ENCODE measurements at places on chromosomes 7 and 10.

DNA sequence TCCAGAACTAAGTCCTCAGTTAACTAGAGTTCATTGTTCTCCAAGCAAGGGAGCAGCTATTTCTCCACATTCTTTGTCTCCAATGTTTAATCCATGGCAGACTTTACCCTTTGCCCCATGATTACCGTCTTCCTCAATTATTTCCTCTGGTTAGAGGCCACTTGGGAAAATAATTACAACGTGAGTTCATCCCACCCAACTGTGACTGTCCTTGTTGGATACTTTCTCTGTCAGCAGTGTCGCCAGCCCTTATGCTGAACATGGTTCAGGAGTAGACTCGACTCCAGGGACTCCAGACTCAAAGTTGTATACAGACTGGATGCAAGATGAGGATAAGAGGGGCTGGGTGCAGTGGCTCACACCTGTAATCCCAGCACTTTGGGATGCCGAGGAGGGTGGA, 17.1 kb upstream of the SEPHS1 start:
- DNase-seq = no peak

GRCh38 chr7:50556247-50556991, 8.8 kb downstream of the DDC start:
- DNase-seq = no peak

DNA sequence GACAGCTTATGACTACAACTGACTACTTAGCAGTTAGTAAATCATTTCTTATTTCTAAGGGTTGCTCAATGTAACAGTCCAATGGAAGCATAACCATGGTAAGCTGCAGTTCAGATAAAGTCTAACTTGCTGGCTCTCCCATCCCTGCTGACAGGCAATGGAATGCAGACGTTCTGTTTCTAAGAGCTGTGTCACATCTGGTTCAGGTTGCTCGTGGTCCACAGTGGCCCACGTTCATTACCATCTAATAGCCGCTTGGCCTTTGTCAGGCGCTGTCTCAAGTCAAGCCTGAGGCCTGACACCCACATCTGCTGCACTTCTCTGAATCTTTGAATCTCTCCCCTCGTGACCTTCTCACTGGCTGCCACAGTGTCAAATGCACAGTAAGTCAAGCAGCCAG, 240.8 kb downstream of the FGFR2 start:
- DNase-seq = no peak

DNA sequence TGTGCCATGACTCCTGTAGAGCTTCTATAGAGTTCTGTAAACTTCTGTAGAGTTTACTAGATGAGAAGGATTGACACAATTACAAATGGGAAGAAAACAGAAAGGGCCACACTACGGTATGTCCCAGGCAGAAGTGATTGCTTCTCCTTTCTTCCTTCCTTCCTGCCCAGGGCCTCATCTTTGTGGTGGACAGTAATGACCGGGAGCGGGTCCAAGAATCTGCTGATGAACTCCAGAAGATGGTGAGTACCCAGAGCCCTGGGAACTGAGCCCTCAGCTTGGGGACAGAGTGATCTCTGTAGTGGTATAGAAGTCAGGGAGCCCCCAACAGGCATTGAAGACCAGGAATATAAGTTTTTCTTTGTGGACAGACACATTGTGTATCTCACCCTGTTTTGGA, 1.7 kb downstream of the ARF5 start:
- no peak for DNase-seq

GRCh38 chr10:99058762-99059161, 176.9 kb downstream of the HPSE2 start:
- no peak for DNase-seq

DNA sequence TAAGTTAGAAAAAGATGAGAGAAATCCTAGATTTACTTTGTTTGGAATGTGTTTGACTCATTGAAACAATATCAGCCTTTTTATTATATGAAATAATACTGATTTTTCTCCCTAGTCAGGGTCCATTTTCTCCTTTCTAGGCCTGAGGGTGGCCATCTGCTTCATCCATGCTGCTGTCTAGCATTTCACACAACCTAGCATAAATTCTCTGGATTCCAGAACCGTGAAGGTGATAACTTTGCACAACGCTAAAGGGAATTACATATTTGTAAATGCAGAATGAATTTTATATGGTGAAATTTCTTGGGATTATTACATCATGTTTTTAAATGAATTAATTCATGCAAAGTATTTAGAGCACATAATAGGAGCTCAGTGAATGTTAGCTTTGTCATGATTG, 505.1 kb downstream of the INHBA start:
- no peak for DNase-seq

- DNase-seq = no peak
These were observed 693 bp downstream of the CREB5 start for GRCh38 chr7:28413011-28413410.

GRCh38 chr10:14325325-14325955, 5.3 kb downstream of the FRMD4A start:
- DNase-seq = peak; percentile 35

GRCh38 chr7:99953649-99954048, 22.2 kb downstream of the AZGP1 start:
- no peak for DNase-seq

DNA sequence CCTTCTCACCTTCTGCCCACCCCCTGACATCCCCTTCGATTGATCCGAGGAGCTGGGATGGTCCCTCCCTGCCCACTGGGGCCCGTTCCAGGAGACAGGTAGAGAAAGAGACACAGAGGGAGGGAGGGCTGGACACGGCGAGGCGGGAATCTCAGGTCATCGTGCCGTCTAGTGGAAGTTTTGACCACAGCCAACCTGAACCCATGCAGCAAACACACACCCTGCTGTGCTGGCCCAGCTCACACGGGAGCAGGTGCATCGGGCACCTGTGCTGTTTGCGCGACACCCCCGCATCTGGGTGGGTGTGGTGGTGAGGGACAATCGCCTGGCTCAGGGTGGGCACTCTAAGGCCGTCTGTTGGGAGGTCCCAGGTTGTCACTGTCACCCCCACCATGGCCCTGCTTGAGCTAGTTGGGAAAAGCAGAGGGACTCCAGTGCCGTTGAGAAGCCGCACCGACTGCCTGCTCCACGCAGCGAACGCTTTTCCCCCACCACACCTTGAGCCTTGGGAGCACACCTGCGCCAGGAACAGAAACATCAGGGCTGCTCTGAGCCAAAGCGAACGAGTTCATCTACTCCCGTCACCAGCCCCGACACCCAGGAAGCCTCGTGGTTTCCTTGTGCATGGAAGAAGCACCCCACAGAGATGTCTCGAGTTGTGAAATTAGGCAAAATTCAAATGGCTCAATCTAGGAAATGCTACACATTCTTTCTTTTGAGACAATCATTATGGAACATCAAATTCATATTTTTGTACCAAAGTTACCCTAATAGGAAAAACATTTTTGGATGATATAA, 285.8 kb downstream of the DNAJB6 start:
- DNase-seq = no peak

DNA sequence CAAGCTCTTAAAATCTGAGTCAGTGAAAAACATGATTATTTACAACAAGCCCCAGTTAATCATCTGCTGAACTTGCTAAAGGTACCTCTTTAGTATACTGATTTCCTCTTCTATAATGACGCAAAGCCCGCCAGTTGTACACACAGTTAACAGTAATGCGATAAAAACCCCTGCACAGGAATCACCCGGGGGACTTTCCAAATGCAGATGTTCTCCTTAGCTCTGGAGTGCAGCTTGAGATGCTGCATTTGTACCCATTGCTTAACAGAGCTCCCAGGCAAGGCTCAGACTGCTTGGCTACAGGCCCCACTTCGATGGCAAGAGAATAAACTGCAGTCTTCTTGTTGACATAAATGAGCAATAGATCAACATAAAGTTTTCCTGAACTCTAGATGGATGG, 279.6 kb upstream of the HGF start:
- DNase-seq = no peak

DNA sequence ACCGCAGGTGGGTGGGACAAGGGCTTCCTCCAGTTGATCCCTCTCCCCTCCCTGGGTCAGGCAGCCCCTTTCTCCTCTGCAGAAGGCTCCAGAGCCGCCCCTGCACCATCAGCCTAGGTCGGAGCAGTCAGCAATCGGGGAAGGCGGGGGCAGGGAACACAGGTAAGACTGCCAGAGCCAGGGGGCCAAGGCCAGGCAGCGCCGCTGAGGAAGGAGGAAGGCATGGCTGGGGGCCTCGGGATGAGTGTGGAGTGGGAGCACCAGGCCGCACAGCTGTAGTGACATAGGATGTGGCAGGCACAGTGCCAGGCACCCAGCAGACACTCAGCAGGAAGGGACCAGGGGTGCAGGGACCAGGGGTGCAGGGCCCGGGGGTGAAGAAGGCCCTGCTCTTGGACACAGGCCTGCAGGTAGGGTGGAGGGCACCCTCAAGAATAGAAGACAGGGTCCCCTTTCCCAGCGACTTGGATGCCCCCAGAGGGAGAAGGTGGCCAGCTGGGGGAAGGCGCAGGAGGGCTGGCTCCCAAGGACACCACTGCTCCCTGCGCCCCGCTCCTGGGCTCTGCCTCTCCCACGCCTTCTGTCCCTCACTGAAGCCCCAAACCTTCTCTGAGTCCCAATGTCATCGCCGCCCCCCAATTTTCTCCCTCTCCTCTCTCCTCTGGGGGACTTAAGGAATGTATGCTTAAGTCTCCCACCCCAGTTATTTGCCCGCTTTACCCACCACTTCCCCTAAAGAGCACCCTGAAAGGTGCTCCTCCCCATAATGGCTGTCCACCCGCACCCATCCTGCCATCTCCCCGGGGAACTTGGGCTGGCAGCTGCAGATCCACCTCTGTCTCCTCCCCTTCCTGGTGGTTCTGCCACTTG, 38.5 kb downstream of the CAMK2B start:
- DNase-seq = no peak

DNA sequence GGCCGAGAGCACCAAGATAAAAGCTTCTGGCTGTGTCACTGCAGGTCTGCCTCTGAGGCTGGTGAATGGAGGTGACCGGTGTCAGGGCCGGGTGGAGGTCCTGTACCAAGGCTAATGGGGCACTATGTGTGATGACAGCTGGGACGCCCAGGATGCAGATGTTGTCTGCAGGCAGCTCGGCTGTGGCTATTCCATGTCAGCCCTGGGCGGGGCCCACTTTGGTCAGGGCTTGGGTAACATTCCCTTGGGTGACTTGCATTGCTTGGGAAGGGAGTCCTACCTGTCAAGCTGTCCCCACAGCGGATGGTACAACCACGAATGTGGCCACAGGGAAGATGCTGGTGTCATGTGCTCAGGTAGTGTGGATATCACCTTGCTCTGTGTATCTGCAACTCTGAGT, 8.0 kb downstream of the DMBT1 start:
- no peak for DNase-seq

DNA sequence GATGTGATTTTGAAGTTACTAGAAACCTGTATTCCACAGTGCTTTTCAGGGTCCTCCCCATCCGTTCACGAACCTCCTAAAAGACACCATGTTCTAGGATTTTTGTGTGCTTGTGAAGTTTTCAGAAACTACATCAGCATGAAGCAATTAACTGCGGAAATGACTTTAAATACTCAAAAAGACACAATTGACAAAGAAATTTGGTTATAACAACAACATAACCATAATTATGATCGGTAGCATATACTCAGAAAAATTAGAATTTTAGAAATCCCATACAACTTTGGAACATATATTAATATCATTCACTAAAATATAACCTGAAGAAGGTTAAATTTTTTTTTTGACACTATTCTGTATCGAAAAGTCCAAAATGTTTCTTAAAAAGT, 43.8 kb upstream of the FAM20C start:
- DNase-seq = no peak

GRCh38 chr10:44845361-44846175, 65.6 kb upstream of the TMEM72 start:
- DNase-seq = no peak

- DNase-seq = no peak
These were observed 5.7 kb downstream of the AUTS2 start for GRCh38 chr7:69603937-69604494.

- peak; percentile 50 for DNase-seq
These were observed 25.6 kb downstream of the NRCAM start for GRCh38 chr7:108430664-108431063.

DNA sequence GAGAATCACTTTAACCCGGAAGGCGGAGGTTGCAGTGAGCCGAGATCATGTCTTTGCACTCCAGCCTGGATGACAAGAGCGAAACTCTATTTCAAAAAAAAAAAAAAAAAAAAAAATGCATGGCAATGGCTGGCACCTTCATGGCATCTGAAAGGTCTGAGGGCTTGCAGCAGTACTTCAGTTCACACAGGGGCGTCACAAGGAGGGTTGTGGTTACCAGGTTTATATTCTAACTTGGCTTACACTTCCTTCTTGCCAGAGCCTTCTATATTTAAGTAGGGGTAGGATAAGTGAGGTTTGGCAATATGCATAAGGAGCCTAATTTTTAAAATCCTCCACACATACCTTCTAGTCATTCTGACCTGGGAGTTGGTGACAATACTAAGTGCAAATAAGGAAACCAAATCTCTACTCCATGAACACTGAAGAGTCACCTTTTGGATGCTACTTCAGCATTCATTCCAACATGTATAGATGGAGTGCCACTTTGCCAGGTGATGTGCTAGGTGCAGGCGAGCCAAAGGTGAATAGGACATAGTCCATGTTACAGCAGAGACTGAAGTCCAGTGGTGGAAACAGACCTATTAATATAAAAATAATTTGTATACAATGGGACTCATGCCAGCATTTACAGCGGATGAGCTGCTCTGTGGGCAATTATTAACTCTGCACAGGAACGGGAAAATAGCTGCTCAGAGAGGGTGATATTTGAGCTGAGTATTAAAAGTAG, 57.8 kb upstream of the PDCD4 start:
- no peak for DNase-seq

DNA sequence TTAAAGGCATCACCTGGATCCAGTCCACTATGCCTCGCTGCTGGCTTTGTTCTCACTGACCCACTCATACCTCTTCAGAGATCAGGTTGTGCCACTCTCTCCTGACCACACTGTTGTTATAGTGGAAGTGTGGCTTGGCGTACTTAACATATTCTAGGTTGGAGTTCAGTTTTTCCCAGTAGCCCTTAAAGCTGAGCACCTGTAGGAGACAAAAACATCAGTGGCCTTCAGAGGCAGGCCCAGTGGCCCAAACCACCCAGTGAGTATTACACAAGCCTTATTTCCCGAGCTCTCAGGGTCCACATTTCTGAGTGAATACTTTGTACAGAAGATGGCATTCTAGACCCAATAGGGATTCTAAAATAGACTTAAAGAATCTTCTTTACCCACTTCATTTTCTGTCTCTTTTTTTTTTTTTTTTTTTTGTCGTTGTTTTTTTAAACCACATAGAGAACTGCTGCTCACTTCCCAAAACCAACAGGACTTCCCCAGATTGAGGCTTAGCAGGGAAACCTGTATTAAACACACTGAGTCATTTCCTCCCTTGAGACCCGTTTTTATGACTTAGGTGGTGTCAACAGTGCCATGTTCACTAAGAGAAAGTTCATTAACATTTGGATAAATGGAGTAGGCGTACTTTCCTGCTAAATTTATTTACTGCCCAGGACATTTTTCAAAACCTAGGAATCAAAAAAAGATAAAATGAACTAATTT, 85.8 kb downstream of the GSAP start:
- DNase-seq = peak; percentile 88

GRCh38 chr10:47283848-47284247, 16.1 kb upstream of the GDF10 start:
- DNase-seq = no peak

GRCh38 chr10:87066178-87066577, 28.5 kb downstream of the GLUD1 start:
- DNase-seq = no peak
